Ammon's horn (tissue), 1 donor: ENCODE measurements at places on chromosomes 2 and 18.

GRCh38 chr2:33011941-33012340 lies 65.2 kb downstream of the LTBP1 start:
- DNase-seq = no peak

DNA sequence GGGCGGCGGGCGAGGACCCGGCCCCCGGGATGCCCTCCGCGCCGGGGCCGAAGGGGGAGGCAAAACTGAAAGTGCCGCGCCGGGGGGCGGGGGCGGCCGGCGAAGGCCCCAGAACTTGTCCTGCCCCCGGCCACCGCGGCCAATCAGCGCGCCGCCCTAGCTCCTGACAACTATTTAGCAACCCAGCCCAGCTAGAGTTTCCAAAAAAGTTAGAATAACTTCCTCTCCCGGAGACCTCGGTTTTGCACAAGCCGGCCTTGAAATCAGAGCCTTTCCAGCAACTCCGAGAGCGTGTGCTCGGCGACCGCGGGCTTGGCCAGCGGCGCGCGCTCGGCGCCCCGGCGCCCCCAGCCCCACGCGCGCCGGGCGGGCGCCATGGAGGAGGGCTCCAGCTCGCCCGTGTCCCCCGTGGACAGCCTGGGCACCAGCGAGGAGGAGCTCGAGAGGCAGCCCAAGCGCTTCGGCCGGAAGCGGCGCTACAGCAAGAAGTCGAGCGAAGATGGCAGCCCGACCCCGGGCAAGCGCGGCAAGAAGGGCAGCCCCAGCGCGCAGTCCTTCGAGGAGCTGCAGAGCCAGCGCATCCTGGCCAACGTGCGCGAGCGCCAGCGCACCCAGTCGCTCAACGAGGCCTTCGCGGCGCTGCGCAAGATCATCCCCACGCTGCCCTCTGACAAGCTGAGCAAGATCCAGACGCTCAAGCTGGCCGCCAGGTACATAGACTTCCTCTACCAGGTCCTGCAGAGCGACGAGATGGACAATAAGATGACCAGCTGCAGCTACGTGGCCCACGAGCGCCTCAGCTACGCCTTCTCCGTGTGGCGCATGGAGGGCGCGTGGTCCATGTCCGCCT lies at the start of gene TWIST2:
Gene TWIST2 (plus strand): TSS at position 245 of the 850 bp plus-strand sequence. CDS start 131 bp downstream, at position 376.
- peak; percentile 16 for DNase-seq

- no peak for DNase-seq
Measured at GRCh38 chr2:100397118-100397860, 20.2 kb downstream of the CHST10 start.

GRCh38 chr2:191225126-191225525 lies 20.1 kb upstream of the MYO1B start:
- DNase-seq = no peak

GRCh38 chr2:182142062-182142461 lies 156.4 kb downstream of the PPP1R1C start:
- DNase-seq = no peak

- no peak for DNase-seq
Measured at GRCh38 chr2:7997279-7997678, 684.6 kb upstream of the ID2 start.

- no peak for DNase-seq
Measured at GRCh38 chr2:240981871-240982800, 16.3 kb upstream of the SNED1 start.

- DNase-seq = no peak
Measured at GRCh38 chr2:128134573-128134972, 43.6 kb downstream of the UGGT1 start.

GRCh38 chr2:150487537-150488429 lies at the start of gene RND3:
Gene RND3 (minus strand): TSS chr2:150487667. CDS start chr2:150487417, 250 bp downstream.
- DNase-seq = peak; percentile 96

- no peak for DNase-seq
Measured at GRCh38 chr18:63505566-63506335, 29.0 kb downstream of the SERPINB5 start.

DNA sequence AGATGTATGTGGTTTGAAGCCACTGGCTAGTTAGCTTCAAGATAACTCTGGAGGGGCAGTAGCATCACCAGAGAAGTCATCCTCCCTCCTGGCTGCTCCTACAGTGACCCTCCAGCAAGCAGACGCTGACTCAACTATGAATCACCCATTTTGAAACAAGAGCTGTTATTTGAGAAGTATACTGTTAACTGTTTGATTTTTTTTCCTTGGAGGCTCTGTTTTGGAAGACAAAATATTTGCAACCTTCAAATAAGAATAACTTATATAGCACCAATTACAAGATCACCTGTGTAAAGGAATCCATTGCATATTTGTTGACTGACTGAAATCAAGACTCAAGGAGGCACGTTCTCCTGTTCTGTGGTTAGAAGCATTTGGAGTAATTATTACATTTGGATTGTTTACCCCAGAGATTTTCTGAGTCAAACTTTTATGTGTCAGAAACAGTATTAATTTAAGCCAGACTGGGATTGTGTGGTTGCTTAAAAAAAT lies 313.8 kb downstream of the MTX2 start:
- no peak for DNase-seq

DNA sequence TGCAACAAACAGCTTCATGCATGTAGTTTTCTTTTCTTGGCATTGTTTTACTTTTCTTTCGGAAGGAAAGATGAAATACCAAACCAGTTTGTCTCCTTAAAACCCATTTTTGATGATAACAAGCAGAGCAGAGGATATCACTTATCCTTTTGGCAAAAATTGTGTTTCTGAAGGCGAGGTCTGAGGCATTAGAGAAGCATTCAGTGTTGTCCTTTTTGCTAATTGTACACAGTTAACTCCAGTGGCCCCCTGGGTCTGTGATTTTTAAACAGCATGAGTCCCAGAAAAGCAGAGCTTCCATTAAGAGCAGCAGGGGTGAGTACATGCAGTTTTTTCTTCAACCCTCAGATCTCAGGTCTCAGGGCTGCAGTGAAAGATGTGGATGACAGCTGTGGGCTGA lies 41.3 kb downstream of the TTC39C start:
- DNase-seq = no peak

- peak; percentile 14 for DNase-seq
Measured at GRCh38 chr2:6883448-6884122, 6.0 kb downstream of the RSAD2 start.

DNA sequence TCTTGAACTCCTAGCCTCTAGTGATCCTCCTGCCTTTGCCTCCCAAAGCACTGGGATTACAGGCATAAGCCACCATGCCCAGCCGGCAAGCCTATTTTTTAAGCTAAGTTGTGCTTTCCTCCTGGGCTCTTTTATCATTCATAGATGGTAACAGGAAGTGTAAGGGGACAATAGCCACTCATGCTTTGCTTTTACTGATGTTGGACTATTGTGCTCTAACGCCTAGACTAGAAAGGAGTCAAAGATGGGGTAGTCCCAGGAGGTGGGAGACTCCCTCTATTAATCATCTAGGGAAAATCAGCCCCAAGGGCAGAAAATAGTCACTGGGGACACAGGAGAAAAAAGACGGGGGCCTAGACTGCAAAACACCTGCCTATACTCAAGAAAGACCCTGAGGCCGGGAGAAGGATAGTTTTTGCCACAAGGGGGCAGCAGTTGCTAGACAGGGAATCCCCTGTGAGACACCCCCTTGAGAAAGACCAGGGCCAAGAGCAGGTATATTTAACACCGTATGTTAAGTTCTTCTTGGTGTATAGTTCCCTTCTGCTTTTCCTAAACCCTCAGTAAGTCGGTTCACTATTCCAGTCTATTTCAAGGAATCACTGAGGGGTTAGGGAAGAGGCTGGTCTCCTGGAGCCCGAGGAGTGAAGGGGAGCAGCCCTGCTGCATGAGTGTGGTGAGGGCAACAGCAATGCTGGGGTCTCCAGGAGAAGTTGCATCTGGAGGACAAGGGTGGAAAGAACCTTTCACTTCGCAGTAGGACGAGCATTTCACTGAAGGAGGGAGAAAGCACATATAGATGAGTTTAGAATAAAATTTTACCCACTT lies 2.1 kb upstream of the CXCR1 start:
- peak; percentile 20 for DNase-seq

GRCh38 chr18:23563377-23564043 lies 22.8 kb downstream of the NPC1 start:
- DNase-seq = no peak

GRCh38 chr18:66077066-66077465 lies 326.3 kb downstream of the CDH7 start:
- DNase-seq = no peak

DNA sequence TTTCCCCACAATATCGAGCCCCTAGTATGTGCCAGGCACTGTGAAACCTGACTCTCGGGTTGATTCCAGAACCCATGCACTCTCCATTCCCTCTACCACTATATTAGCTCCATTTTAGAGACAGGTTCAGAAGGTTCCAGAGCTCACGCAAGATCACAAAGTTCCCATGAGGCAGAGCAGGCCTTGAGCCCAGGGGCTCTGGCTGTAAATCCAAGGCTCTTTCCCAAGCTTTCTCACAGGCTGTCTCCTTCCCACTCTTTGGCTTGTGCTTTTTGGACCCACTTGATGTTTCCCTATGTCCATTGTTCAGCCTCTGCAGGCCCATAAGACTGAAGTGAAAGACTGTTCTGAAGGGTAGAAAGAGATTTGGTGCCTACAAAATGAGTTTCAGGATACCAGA lies 15.7 kb downstream of the KIAA2012 start:
- no peak for DNase-seq

- no peak for DNase-seq
Measured at GRCh38 chr2:201285499-201285898, 25.2 kb downstream of the CASP8 start.

- DNase-seq = no peak
Measured at GRCh38 chr2:238462782-238463396, 36.2 kb downstream of the ASB1 start.

- peak; percentile 4 for DNase-seq
Measured at GRCh38 chr18:2147476-2148230, 423.7 kb downstream of the METTL4 start.
